ENCODE measurements at places on chromosomes 4 and X. TPM values are rescaled to one million over a fixed set of nuclear protein-coding genes. Genes with fewer than 3 reads are reported as not detected.

The EXOC1L gene
- not detected for total RNA-seq

The RIPPLY1 gene
- not detected for total RNA-seq

The ADD1 gene
- 228 TPM for total RNA-seq

The CPLX1 gene
- 3.1 TPM for total RNA-seq

DNA sequence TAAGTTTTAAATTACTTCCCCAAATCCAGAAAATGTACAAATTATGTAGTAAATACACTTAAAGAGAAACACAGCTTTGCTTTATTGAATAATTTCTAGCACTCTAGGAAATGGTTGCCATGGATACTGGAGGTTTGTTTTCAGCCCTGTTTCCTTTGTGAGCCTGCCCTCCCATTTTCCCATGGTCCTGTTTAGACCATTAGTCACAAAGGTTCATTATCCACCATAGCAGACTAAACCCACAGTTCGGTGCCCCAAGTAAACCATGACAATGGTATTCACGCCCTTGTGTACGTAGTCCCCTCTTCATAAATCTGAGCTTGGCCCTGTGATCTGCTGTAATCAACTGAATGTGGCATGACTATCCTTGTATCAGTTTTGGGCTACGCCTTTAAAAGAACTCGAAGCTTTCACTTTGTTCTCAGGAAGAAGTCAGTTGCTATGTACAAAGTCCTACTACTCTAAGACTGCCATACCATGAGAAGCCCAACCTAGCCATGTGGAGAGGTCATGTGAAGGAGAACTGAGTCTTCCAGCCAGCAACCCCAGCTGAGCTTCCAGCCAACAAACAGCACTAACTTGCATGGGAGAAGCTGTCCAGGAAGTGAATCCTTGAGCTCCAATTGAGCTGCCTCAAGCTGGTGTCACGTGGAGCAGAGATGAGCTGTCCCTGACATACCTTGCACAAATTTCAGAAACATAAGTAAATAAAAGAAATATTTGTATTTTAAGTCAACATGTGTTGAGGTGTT lies 300.4 kb downstream of the LDB2 start:
- H3K4me1 ChIP-seq = no peaks in the 10 kb centered on the region
- no peaks in the 10 kb centered on the region for H3K36me3 ChIP-seq
- H3K4me3 ChIP-seq = no peak overlapping the region
- no peak for DNase-seq
- H3K27me3 ChIP-seq = no peaks in the 10 kb centered on the region

DNA sequence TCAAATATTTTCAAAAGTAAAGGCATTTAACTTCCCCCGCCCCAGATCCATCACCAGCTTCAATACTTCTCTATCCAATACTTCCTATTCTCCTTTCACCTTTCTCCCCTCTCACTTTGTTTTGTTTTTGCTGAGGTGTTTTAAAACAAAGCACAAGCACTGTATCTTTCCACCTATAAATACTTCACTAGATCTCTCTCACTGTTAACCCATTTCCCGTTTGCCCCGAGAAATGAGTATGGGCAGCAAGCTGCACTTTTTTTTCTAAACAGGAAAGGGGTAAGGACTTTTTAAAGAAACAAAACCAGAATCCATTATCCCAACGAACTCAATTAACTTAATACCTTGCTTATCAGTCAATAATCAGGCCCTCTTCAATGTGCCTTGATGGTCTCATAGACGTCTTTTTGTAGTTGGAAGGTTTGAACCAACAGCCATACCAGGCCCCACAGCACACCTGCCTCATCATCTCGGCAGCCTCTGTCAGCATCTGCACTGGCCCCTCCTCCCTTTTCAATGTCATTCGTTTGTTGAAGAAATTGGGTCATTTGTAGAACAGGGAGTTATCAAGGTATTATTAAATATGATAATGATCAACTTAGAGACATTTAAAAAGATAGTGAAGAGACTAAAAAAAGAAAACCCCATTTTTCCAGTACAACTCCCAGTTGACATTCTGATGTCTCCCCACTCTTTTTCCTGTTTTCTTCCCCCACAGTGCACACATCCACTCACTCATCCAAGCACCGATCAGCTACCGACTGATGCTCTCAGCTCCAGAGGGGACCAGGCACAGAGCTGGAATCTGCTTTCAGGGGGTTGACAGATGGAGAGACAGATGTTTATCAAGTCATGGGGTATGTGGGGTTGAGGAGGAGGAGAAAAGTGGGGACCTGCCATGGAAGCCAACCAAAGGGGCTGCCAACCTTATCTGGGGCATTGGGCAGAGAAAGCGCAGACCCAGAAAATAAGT lies 25.8 kb downstream of the CRMP1 start:
- H3K4me1 ChIP-seq = peaks cover 20% of the 10 kb centered on the region
- peak overlapping the region; percentile 89 for H3K27ac ChIP-seq
- H3K27me3 ChIP-seq = peaks cover 35% of the 10 kb centered on the region
- no peaks in the 10 kb centered on the region for H3K36me3 ChIP-seq

The GABRG1 gene
- total RNA-seq = not detected

The HSPA4L gene
- not detected for total RNA-seq

The VSIG4 gene
- not detected for total RNA-seq

GRCh38 chr4:24363751-24364150 lies 220.6 kb downstream of the DHX15 start:
- H3K27ac ChIP-seq = no peak overlapping the region
- no peak overlapping the region for H3K4me3 ChIP-seq
- DNase-seq = no peak
- no peaks in the 10 kb centered on the region for H3K4me1 ChIP-seq
- H3K27me3 ChIP-seq = peaks cover 11% of the 10 kb centered on the region

GRCh38 chr4:40055863-40056715 lies 561 bp upstream of the N4BP2 start:
- peaks cover 3% of the 10 kb centered on the region for H3K36me3 ChIP-seq
- H3K27me3 ChIP-seq = no peaks in the 10 kb centered on the region
- H3K4me1 ChIP-seq = peaks cover 27% of the 10 kb centered on the region
- peak; percentile 48 for DNase-seq
- peak overlapping the region; percentile 97 for H3K4me3 ChIP-seq

The ASMTL gene
- 34.6 TPM for total RNA-seq

GRCh38 chr4:109915385-109916026 lies 2.8 kb downstream of the EGF start:
- peaks cover 2% of the 10 kb centered on the region for H3K4me1 ChIP-seq
- peaks cover 63% of the 10 kb centered on the region for H3K27me3 ChIP-seq
- no peak for DNase-seq
- peaks cover 2% of the 10 kb centered on the region for H3K36me3 ChIP-seq
- H3K27ac ChIP-seq = no peak overlapping the region

DNA sequence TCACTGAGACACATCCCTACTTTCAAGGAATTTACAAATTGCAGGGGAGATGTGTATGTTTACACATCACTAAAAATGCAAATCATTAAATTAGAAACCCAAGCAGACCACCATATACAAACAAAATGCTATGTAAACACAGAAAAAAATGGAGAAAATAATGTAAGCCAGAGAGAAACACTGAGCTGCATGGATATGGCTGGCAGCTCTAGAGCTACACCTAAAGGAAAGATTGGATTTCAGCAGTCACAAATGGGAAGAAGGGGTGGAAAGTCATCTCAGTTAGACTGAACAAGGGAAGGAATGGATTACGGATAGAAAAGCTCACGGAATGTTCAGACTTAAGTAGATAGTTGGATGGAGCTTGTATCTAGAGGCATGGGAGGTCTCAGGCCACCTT lies 186.3 kb downstream of the MOSPD2 start:
- no peak for DNase-seq
- H3K4me3 ChIP-seq = no peak overlapping the region
- H3K4me1 ChIP-seq = peaks cover 2% of the 10 kb centered on the region
- H3K27me3 ChIP-seq = peaks cover 7% of the 10 kb centered on the region
- H3K36me3 ChIP-seq = no peaks in the 10 kb centered on the region

GRCh38 chr4:2804973-2805501 lies 12.2 kb downstream of the SH3BP2 start:
- no peak for DNase-seq
- H3K4me1 ChIP-seq = peaks cover 20% of the 10 kb centered on the region
- H3K27me3 ChIP-seq = no peaks in the 10 kb centered on the region
- no peak overlapping the region for H3K4me3 ChIP-seq
- no peaks in the 10 kb centered on the region for H3K36me3 ChIP-seq
- H3K27ac ChIP-seq = peak overlapping the region; percentile 45

DNA sequence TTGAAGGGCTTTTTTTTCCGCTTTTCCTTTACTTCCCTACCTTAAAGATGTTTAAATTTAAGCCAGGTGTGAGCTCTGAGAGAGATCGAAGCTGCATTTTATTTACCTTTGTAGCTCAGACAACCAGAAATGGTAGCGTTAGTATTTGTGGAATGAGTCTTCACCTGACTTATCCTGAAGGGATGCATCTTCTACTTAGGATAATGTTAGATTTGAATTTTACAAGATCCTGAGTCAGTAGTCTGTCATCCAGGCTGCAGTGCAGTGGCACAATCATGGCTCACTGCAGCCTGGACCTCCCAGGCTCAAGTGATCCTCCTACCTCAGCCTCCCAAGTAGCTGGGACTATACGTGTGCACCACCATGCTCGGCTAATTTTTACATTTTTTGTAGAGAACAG lies 26.2 kb downstream of the TMSB4X start:
- peak overlapping the region; percentile 95 for H3K27ac ChIP-seq
- DNase-seq = no peak
- peaks cover 33% of the 10 kb centered on the region for H3K4me1 ChIP-seq
- H3K36me3 ChIP-seq = no peaks in the 10 kb centered on the region
- H3K4me3 ChIP-seq = no peak overlapping the region
- no peaks in the 10 kb centered on the region for H3K27me3 ChIP-seq

The MAGEA2 gene
- total RNA-seq = not detected

- no peaks in the 10 kb centered on the region for H3K27me3 ChIP-seq
- no peak for DNase-seq
Measured at GRCh38 chrX:122863067-122863466, 321.0 kb upstream of the GRIA3 start.

- H3K27me3 ChIP-seq = no peaks in the 10 kb centered on the region
- peaks cover 6% of the 10 kb centered on the region for H3K36me3 ChIP-seq
- H3K4me1 ChIP-seq = peaks cover 3% of the 10 kb centered on the region
- no peak for DNase-seq
- H3K27ac ChIP-seq = no peak overlapping the region
Measured at GRCh38 chr4:26663888-26664287, 80.0 kb downstream of the TBC1D19 start.

- DNase-seq = no peak
- H3K4me3 ChIP-seq = no peak overlapping the region
- no peaks in the 10 kb centered on the region for H3K4me1 ChIP-seq
- no peak overlapping the region for H3K27ac ChIP-seq
- H3K27me3 ChIP-seq = no peaks in the 10 kb centered on the region
- no peaks in the 10 kb centered on the region for H3K36me3 ChIP-seq
Measured at GRCh38 chrX:142266417-142266816, 61.3 kb upstream of the MAGEC2 start.

- no peaks in the 10 kb centered on the region for H3K36me3 ChIP-seq
- DNase-seq = no peak
- H3K4me3 ChIP-seq = no peak overlapping the region
- H3K27ac ChIP-seq = no peak overlapping the region
- peaks cover 14% of the 10 kb centered on the region for H3K27me3 ChIP-seq
Measured at GRCh38 chr4:88308587-88308986, 24.2 kb upstream of the PPM1K start.

- no peaks in the 10 kb centered on the region for H3K36me3 ChIP-seq
- H3K27ac ChIP-seq = no peak overlapping the region
- H3K4me3 ChIP-seq = no peak overlapping the region
- no peak for DNase-seq
Measured at GRCh38 chr4:14529653-14530052, 472.6 kb upstream of the CPEB2 start.

DNA sequence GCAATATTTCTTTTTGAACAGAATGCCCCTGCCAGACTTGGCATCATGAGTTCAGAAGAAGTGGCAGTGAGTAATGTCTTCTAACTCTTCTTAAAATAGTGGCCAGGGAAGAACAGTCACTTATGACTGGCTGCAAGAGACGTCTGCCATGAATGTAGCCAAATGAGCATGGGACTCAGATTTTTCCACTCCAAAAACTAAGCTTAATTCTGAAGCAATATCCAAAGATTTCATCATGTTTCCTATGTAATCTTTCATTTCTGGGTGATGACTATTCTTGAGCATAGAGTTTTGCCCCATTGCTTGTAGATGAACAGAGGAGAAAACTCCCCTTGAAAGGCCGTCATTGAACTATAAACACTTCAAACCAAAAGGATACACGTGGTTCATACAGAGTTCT lies 11.8 kb downstream of the AMBN start:
- no peak for DNase-seq
- peaks cover 3% of the 10 kb centered on the region for H3K4me1 ChIP-seq
- peaks cover 11% of the 10 kb centered on the region for H3K27me3 ChIP-seq
- no peak overlapping the region for H3K27ac ChIP-seq
- H3K4me3 ChIP-seq = no peak overlapping the region

The VCX gene
- not detected for total RNA-seq

DNA sequence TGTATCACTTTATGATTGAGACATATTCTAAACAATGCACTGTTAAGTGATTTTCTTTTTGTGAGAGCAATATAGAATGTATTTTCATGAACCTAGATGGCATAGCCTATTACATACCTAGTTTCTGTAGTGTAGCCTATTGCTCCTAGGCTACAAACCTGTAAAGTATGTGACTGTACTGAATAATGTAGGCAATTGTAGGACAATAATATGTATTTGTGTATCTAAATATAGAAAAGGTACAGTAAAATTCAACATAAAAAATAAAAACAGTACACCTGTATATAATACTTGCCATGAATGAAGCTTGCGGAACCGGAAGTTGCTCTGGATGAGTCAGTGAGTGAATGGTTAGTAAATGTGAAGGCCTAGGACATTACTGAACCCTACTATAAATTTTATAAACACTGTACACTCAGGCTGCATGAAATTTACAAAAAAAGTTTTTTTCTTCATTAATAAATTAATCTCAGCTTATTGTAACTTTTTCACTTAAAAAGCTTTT lies 106.7 kb downstream of the VSIG4 start:
- no peaks in the 10 kb centered on the region for H3K27me3 ChIP-seq
- H3K36me3 ChIP-seq = no peaks in the 10 kb centered on the region
- no peak for DNase-seq
- H3K4me3 ChIP-seq = no peak overlapping the region

The FGF13 gene
- total RNA-seq = not detected

- no peaks in the 10 kb centered on the region for H3K4me1 ChIP-seq
- no peak overlapping the region for H3K27ac ChIP-seq
- H3K27me3 ChIP-seq = no peaks in the 10 kb centered on the region
- no peak overlapping the region for H3K4me3 ChIP-seq
- no peak for DNase-seq
Measured at GRCh38 chrX:151982222-151982621, 7.7 kb upstream of the GABRE start.
